ENCODE measurements at places on chromosomes 3 and 15.

DNA sequence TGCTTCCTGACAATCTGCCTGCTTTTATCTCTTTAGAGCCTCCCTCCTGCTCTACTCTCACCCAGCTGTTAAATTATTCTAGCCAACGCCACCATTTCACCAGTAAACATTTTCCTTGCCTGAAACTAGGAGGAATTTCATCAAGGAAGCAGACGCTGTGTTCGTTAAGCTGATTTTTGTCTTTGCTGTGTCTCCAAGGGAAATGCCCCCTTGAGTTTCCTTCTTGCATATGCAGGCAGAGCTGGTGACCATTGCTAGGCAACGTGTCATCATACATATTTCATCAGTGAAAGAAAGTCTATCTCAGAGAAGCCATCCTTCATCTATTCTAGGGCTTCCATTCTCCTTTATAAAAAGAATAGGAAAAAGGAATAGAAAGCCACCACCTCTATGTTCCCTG is 87.0 kb upstream of the ST8SIA2 start:
- DNase-seq: no peak

- peak; percentile 49 for DNase-seq
Measured at GRCh38 chr15:89457086-89457485, 39.3 kb downstream of the RHCG start.

DNA sequence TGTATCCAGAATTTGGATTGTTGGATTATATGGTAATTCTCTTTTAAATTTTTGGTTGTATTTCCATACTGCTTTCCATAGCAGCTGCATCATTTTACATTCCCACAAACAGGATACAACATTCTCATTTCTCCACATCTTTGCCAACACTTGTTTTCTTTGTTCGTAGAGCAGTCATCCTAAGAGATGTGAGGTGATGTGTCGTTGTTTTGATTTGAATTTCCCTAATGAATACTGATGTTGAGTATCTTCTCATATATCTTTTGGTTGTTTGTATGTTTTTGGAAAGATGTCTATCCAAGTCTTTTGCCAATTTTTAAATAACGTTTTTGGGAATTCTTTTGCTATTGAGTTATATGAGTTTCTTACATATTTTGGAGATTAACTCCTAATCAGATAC is 93.6 kb downstream of the GMNC start:
- DNase-seq: no peak

GRCh38 chr3:12895391-12896062 is 54.2 kb upstream of the RPL32 start:
- no peak for DNase-seq

DNA sequence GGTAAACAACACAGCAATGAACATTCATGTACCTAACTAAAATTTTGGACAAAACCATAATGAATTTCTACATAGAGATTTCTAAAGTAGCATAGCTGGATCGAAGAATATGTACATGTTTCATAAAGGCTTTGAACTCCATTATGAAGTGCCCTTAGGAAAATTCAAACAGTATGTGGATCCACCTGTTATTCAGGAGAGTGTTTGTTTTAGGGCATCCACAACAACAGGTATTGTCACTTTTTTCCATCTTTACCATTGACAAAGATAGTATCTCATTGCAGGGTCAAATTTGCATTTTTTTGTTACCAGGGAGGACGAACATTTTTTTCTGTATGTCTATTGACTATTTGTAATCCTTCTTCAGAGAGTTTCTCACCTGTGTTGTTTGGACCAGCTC is 75.0 kb downstream of the COL6A5 start:
- DNase-seq: no peak

DNA sequence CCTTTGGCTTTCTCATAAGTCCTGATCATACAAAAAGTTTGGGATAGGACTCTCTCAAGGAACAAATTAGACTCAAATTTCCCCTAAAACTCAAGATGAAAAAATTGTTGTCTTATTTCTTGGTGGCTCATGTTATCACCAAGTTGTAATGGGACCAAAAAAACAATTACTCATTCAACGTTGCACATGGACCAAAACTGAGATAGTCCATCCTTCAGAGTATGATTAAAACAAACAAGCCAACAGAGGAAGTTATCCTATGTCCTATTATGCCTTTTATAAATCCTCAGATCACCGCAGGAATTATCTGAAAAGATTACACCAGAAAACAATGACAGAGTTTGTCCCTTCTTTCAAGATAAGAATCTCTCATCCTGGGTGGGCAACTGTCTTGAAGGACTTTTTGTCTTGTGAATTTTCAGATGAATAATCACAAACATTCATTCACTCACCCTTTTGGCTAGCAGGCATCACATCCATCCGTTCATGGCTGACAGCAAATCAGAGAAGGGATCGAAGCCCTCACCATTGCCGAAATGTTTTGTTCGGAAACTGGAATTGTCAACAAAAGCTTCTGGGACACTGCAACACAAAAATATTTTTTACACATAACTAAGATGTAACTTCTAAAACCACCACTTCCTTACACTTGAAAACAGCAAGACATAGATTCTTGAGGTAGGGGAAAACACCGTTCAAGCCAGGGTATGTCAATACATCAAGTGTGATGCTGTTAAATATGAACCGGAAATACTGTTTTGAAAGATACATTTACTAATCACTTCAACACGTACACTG is 90.4 kb downstream of the FOXP1 start:
- DNase-seq: no peak

DNA sequence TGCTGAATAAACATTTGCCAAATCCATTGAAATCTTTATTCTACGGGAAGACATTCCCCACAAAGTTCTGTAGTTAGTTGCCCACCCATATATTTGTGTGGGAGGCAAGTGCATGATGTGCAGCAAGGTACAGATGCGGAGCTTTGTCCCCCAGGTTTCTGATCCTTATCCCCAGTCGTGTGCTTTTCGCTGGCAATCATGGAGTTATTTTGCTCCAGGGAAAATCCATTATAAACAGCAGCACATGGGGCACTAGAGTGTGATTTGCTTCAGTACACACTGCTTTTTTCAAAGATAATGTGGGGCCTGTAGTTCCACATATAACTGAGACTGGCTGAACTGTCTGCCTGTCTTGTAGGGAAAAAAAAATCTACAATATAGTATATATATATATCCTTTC is 132.1 kb downstream of the FEZF2 start:
- no peak for DNase-seq

GRCh38 chr3:41259449-41260062 is 60.3 kb downstream of the CTNNB1 start:
- DNase-seq: no peak

DNA sequence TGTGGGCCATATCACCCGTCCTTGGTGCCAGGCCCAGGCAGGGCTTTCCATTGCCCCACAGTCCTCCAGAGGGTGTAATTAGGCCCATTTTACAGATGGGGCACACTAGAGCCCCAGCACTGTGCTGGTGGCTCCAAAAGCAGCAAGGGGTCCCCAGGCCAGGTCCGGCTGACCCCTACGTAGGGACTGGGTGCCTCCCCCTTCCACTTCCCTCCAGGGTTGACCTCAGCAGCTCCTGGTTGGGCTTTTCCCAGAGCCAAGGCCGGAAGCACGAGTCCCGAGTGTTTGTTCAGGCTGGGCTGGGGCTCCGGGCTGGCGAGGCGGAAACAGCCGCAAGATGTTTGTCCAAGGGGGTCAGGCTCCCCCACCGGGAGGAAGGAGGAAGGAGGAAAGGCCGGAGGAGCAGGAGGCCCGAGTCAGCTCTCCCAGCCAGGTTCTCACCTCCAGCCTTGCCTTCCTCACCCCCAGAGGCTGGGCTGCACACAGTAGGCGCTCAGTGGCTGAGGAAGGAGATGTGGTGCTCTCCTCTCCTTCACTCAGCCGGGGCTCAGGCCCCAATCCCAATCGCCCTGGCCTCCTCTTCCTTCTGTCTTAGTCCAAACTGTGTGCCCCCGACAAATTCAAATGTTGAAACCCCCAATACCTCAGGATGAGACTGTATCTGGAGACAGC is 17.1 kb upstream of the PLXND1 start:
- DNase-seq: no peak

DNA sequence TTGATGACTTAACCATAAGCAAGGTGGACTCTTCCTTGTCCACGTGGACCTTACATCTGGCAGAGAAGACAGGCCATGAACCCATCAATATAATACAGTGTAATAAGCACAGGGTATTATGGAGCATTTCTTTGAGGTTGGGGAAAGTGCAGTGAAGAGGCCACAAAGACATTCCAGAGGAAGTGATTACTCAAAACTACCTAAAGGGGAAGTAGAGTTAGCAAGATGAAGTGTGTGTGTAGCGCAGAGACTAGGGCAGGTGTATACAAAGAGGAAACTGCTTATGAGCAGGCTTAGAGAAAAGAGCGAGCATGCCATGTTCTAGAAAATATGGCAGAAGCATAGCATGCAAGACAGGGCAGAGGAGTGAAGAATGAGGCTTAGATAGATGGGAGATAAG is 17.9 kb downstream of the CP start:
- DNase-seq: no peak

DNA sequence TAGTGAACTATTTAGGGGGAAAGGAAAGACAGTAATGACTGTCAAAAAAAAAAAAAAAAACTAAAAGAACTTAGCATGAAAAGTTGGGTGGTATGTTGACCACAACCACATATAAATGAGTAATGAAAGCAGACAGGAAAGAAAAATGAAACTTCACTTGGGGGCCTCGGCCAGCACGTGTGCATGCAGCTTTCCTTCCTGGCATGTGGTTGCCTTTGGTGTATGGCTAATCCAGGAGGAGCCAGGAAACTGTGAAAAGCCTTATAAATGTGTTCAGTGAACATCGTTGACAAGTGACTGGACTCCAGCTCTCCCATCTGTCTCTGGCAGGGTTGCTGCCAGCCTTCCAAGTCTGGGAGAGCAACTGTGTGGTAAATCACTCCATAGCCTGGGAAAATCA is 195.1 kb downstream of the DTWD1 start:
- DNase-seq: no peak

GRCh38 chr15:92653836-92654539 is 1.6 kb downstream of the FAM174B start:
- no peak for DNase-seq

DNA sequence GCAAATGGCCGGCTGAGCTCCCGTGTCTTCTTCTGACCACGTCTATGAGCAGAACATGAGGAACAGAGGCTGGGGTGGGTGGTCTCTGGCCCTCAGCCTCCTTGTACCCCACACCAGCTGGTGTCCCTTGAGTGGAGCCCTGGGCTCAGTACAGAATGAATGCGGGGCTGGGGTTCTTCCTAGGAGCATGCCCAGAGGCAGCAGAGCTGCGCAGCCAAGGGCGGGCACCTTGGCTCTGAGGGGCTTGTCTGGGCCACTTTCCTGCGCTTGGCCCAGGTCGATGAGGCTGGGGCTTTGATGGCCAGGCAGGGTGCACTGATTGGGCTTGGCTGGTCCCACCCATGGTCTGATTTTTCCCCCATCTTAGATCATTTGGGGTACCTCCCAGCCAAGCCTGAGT is 6.4 kb downstream of the SCN5A start:
- no peak for DNase-seq

- DNase-seq: peak; percentile 80
Measured at GRCh38 chr15:67521029-67521782, at the start of gene C15orf61. TSS of gene C15orf61 (plus strand) at chr15:67521131. CDS start at chr15:67521249, 118 bp downstream.

- DNase-seq: no peak
Measured at GRCh38 chr3:19907523-19907922, 26.5 kb downstream of the EFHB start.

DNA sequence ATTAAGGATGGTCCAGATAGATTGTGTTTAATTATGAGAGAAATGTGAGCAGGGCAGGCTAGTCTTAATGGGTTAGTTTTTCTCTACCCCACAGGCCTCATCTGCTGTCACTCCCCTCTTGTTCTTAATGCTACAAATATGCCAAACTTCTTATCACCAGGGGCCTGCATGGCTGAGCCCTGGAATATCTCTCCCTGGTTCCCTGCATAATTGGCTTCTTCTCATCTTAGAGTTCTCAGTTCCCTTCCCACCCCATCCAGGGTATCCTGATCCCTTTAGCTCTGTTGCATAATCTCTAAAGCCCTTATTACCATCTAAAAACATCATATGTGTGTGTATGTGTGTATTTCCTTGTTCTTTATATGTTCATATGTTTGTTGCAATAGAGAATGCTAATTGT is 279.6 kb downstream of the LSAMP start:
- no peak for DNase-seq

DNA sequence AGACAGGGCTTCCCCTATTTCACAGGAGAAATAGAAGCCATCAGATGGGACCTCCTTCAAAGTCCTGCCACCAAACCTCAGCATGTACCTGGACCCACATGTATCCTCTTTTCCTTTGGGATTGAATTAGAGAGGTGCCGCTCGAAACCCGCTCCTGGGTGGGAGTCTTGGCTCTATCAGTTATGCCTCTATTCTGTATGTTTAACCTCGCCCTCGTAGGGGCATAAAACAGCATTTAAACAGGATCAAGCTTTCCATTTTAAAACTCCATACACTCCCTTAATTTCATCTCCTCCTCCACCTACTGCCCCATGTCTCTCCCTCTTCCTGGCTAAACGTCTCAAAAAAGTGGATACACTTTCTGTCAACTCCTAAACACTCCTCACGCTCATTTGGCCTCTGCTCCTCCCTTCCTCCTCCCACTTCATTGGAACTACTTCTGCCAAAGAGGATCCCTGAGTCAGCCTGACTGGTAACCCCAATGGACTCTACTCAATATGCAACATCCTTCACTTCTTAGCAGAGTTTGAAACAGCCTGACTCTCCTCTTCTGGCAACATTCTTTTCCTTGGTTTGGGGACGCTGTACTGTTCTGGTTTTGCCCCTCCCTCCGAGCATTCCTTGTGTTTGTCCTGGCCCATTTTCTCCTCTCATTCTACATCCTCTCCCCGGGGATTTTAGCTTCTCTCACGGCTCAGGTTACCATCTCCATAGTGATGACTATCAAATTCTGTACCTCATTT is 23.0 kb upstream of the MUC20 start:
- DNase-seq: peak; percentile 40

- no peak for DNase-seq
Measured at GRCh38 chr15:88975891-88976290, 62.7 kb upstream of the MFGE8 start.

GRCh38 chr15:100241572-100242482 is 99.9 kb downstream of the ADAMTS17 start:
- DNase-seq: peak; percentile 53

DNA sequence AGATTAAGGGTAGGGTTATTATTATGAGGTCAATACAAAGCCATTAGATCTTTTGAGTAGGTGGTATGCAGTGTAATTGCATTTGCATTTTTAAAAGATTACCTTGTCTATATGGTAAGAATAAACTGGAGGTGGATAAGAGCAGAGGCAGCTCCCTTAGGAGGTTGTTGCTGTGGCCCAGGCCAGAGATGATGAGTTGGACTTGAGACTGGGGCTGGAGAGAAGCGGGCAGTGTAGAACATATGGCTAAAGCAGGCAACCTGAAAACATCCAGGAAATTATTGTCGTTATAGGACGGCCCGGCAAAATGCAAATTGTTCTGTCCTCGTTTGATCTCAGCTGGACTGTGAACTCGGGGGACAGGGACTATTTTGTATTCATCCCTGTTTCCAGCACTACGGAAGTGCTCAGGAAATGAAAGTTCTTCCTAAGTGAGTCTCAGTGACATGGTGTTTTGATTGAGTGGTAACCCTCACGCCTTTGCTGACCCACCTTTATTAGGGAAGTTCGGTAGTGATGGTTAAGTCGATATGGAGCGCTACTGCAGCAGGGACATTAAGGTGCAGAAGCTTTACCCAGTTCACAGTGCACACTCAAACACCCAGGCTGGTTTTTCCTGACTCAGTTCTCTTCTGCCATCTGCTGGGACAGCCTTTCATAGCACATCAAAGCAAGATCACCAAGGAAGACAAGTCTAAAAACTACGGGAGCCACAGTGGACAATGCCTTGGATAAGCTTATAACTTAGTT is 27.2 kb upstream of the VPS33B start:
- DNase-seq: peak; percentile 65

All from ACHN (cell line).